DMS 273 treated with DMSO at 0.1 percent for 48 hours (cell line): ENCODE measurements at places on chromosomes 11 and 22.

- no peak for DNase-seq
Observed at GRCh38 chr22:19515654-19516377, 8.4 kb downstream of the CLDN5 start.

DNA sequence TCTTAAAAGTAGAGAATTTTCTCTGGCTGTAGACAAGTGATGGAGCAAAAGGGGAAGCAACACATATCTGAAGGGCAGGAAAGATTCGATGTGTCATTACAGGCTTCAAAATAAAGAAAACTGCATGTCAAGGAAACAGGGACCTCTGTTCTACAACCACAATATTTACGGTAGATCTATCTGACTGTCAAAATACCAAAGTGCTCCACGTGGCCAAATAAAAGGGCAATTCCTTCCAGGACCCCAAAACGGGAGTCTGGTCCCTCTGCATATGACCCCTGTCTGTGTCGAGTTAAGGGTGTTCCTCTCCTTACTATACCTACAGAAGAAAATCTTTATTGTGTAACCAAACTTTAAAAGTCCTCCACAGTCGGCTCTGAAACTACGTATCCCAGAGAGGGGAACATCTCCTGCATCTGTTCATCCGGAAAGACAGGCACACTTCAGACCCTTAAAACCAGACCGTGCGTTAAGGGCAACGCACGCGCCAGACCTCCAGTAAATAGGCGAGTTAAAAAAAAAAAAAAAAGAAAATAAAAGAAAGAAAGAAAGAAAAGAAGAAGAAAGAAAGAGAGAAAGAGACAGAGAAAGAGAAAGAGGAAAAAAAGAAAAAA lies 756 bp downstream of the CLNS1A start:
- no peak for DNase-seq

GRCh38 chr11:22690871-22691270 lies 24.5 kb downstream of the GAS2 start:
- DNase-seq: no peak

DNA sequence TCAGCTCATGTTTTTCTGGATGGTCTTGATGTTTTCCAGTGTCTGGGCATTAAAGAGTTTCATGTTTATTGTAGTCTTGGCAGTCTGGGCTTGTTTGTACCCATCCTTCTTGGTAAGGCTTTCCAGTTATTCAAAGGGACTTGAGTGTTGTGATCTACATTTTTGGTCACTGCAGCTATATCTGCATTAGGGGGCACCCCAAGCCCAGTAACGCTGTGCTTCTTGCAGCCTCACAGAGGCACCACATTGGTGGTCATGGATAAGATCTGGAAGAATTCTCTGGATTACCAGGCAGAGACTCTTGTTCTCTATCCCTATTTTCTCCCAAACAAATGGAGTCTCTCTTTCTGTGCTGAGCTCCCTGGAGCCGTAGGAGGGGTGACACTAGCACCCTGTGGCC lies 451.5 kb upstream of the FAT3 start:
- no peak for DNase-seq

DNA sequence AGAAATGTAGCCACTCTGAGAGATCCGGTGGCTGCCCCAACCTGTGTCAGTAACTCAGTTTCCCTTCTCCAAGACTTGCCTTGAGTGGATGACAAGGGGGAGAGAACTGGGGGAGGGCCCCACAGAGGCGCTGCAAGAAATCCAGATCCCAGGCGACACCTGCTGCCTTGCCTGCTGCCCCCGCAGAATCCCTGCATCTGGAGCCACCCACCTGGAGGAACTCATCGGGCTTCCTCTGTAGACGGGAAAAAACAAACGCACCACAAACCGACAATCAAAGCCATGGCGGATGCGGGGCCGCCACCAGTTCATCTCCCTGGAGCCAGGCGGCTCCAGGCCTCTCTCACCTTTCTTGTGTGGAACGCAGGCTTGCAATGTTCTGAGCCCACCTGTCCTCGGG lies 40.2 kb downstream of the MACROD1 start:
- no peak for DNase-seq

DNA sequence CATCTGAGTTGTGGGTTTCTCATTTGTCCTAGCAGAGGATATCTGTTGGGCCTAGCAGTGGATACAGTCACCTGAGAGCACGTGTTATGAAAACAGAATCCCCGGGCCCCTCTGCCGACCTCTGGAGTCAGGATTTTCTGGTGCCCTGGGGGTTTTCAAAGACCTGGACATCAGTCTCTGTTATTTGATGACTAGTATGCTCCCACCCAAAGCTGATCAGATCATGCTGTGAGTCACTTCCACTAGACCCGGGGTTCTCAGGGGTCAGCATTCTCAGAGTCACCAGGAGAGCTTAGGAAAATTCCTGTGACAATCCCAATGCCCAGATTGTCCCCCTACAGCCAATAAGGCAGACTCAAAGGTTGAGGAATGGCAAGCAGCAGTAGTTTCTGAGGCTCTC lies 38.7 kb downstream of the KCNJ1 start:
- DNase-seq: no peak
